HT-29 (cell line): ENCODE measurements at places on chromosomes 2 and 18. TPM values are rescaled to one million over a fixed set of nuclear protein-coding genes. Genes with fewer than 3 reads are reported as not detected.
A peak's percentile ranks its signal among the peaks of the same experiment; 100 is the strongest.

DNA sequence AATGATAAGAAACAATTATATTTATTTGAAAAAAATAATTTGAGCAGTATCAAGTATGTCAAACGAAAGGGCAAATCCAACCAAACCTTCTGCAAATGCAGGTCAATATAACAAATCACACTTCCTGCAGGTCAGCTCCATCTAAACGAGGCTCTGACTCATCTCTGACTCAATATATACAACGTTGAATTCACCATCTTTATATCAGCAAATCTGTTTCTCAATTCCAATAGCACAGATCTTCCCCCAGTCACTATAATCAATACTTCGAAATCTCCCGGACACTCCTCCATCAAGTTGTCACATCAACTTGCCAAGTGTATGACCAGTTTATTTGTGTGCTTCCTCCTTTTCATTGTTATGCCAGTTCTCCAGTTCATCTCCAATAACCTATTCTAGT is 388.9 kb downstream of the ZEB2 start:
- no peak for DNase-seq

GRCh38 chr2:246489-247144 is 17.2 kb downstream of the SH3YL1 start:
- peak; percentile 79 for DNase-seq

- DNase-seq: peak; percentile 82
Measured at GRCh38 chr18:2984703-2985261, 28.2 kb downstream of the LPIN2 start.

DNA sequence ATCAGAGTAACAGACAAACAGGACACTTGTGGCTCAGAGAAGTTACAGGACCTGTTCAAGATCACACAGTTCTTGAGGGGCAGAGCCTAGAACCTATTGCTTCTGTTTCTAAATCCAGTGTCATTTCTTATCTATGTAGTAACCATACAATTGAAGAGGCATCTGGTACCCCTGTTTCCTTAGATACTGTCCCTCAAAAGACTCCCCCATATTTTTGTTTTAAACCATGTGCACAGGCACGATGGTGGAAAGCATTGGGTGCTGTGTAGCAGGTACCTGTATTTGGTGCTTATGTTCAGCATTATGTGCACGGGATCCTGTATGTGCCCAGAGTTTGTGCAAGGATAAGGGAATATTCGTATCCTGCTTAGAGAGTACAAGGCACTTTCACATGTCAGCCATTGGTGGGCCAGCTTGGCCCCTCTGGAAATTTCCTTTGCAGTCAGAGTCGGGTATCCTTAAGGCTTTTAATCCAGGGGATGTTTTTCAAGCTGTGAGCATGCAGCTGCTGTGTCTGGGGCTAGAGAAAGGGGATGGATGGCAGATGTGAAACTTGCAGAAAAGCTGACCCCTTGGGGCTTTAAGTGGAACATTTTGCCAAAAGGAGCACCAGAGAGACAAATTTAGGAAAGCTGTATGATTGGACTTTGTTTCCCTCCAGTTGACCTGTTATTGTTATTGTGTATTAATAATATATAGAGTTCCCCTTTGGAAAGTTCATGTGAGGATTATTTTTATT is 2.1 kb downstream of the LBH start:
- no peak for DNase-seq

DNA sequence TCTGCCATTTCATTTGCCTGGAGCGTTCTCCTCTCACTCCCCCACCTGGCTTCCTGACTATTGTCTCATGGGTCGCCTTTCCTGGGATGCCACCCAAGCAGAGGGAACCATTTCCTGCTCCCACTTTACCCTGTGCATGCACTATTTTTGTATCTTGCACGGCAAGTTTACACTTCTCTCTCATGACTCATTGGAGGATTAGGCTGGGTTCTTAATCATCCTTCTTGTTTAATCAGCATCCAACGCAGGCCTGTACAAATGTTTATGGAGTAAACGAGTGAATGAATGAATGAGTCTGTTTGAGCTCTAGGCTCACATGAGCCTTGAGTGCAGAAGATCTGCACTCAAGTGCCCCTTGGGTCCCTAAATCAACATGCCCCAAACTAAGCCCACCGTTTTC is 3.8 kb upstream of the ARHGAP25 start:
- no peak for DNase-seq

The ABCA12 gene
- not detected in 2 replicates for total RNA-seq

The IL36G gene
- not detected in 2 replicates for total RNA-seq
